HTR-8/SVneo (cell line): ENCODE measurements at places on chromosomes 3 and 15.

GRCh38 chr3:187828579-187829452 is 83.5 kb upstream of the BCL6 start:
- DNase-seq, result no peak

- DNase-seq, result no peak
Measured at GRCh38 chr3:49940667-49941249, 808 bp downstream of the RBM6 start.

- DNase-seq, result no peak
Measured at GRCh38 chr15:48929661-48930060, 34.1 kb downstream of the SHC4 start.

DNA sequence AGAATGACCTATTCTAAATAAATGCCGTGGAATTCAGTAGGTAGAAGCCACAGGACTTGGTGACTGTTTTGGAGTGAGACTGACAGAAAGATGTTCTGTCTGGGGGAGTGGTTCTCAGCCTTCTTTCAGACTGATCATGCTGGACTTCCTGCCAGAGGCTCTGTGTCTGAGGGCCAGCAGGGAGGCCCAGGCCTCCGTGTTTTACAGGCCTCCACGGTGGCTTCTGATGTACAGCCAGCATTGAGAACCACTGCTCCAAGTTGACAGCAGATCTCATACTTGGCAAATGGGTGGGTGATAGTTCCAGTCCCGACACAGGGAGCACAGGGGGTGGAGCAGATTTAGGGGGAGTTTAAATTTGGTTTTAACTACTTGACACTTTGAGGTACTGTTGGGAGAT is 6.7 kb upstream of the PIGZ start:
- DNase-seq, result no peak

DNA sequence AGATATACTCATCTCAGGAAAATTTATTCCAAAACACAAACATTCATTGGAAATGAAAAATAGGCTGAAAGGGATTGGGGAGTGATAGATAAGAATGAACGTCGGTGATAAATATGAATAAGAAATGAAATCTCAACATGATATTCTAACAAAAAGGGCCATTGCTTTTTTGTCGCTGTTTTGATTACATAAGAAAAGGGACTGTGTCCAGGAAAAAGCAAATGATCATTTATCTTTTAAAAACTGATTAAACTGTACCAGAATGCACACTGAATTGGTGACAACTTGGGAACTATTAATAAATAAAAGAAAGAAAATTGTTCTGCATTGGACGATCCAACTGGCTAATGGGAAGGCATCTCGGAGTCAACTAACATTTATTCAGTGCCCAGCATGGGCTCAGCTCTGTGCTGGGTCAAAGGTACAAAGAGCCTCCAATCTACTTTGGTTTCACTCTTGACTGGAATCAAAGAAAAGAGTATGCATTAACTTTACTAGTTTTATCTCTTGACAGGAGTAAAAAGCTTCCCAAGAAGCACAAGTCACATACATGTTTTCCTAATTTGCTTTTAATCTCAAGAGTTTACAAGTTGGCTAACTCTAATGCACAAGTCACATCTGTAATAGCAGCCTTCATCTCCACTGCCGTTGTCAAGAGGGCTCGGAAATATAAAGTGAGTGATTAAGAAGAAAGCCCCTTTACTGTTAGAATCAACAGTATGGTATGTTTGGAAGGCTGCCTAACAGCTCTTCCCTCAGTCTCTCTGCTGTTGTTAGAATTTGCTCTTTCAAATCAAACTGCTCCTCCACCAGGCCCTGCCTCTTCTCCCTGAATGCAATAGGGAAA is 280.0 kb downstream of the IGSF11 start:
- no peak for DNase-seq

DNA sequence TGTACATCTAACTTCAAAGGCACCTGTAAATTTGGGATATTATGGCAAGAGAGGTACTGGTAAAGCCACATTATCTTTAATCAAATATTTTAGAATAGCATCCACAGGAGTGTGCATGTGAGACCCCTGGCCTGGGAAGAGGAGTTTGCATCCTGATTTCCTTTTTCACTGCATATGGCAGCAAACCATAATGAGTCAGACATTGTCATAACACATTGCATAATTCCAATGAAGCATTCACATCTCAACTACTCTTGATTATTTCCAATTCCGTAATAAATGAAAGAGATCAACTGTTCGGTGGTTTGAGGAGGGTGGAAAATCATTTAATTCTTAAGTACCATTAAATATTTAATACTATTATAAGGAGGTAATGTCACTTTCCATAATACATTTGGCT is 215.0 kb downstream of the MECOM start:
- DNase-seq, result no peak

DNA sequence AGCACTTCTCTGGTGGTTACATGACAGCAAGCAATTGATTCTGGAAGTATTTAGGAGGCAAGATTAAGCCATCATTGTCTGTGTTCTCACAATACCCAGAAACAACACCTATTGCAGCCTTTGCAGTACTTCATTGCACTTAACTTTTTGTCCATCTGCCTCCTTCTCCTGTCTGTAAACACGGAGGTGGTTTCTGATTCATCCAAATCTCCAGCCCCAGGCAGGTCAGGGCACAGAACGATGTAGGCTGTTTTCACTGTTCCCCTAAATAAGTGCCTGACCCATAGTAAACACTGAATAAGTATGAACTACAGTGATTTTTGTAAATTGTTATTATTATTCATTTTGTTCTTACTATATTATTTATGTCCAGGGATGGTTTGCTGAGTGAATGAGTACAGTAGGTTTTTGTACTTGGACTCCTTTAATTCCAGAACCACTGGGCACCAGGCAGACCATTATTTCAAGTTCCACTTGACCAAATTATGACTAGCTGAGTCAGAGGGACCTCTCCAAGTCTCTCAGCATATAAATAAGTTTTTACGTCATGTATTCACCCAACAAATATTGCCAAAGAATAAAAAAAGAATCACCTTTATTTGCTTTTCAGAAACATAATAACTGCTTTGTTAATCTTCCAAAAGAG is 283.3 kb upstream of the TRIM42 start:
- no peak for DNase-seq

DNA sequence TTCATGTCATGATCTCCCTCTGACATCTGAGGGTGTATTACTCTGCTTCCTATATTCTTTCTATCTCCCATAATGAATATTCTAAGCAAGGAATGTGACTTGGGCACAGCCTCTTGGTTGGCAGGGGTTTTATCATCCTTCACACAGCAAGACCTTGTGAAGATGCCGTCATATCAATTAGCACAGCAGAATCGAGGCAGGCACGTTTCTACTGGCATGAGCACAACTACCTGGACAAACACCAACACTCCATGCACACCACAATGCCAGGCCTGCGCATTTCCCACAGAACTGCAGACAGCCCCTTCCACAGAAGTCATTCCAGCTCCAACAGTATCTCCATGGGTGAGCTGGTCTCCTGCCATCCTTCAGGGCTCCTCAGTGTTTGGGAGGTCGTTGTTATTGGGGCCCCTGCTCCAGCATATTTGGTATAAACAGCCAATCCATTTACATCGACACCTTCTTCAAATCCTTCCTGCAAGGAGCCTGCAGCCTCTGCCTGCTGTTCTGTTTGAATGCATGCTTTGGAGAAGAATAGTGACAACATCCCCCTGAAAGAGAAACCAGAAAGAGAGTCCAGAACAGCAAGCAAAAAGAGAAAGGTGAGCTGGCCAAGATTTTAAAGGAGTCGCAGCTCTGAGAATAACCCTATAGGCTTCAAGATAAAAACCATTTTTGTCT is 275.5 kb downstream of the SHOX2 start:
- no peak for DNase-seq

DNA sequence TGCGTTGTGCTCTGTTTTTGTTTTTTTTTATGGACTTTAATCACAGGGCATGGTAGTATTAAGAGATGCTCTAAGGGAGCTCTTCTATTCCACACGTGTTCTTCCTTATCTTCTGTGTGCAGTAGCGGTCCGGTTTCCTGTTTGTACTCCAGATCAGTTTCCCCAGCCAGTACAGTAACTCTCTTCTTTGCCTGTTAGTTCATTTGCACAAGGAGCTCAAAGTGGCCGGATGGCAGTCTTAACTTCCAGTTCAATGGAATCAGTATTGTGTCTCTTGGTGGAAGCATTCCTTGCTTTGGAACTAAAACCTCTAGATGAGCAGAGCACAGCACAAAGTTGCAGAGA is 122.0 kb downstream of the KLF13 start:
- DNase-seq, result no peak
